Activated CD4-positive, alpha-beta T cell treated with anti-CD3 and anti-CD28 coated beads, Interleukin-2, amount 10 ng/mL, durations not matched to agents 7 days and 5 days (primary cell): ENCODE measurements at places on chromosomes 1 and 21.

- no peak for DNase-seq
These were observed 147.9 kb upstream of the RGS18 start for GRCh38 chr1:192010406-192010805.

DNA sequence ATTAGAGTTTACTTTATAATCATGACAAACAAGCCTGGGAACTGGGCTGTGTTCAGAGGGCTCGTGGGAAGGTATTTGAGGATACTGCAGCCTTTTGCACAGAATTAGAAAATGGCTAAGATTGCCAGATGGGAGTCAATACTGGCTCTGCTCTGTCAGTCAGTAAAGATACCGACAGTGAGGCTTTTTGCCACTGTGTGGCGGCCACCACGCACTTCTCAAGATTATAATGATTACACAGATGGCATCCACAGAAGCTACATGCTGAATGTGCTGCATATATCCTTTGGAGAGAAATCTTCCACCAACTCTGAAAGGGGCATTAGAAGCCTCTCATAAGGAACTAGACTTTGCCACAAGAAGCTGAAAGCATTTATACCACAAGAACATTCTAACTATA is 213.4 kb upstream of the PTBP2 start:
- DNase-seq = no peak

DNA sequence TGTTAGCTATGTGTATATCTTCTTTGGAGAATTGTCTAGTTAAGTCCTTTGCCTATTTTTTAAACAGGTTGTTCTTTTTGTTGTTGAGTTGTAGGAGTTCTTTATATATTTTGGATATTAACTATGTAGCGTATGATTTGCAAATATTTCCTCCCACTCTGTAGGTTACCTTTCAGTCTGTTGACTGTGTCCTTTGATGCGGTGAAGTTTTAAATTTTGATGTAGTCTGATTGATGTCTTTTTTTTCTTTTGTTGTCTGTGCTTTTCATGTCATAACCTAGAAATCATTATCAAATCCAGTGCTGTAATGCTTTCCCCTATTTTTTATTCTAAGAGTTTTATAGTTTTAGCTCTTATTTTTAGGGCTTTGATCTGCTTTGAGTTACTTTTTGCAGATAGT is 8.7 kb upstream of the KISS1 start:
- DNase-seq = no peak

DNA sequence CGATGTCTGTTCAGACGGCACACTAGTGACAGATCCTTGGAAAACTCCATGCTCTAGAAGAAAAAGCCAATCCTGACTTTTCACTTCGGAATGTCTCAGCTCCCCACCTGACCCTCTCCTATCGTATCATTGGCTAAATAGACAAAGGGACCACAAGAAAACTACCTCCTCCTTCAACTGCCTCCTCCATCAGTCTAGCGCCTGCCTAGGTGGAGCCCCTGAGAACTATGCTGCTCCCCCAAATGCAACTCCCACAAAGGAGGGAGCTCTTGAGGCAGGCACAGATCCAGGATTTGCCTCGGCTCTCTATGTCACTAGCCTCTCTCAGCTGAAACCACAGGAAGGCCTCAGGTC is 148.4 kb downstream of the TOMM20 start:
- no peak for DNase-seq

- no peak for DNase-seq
These were observed 29.1 kb downstream of the LAMB3 start for GRCh38 chr1:209622841-209623829.

DNA sequence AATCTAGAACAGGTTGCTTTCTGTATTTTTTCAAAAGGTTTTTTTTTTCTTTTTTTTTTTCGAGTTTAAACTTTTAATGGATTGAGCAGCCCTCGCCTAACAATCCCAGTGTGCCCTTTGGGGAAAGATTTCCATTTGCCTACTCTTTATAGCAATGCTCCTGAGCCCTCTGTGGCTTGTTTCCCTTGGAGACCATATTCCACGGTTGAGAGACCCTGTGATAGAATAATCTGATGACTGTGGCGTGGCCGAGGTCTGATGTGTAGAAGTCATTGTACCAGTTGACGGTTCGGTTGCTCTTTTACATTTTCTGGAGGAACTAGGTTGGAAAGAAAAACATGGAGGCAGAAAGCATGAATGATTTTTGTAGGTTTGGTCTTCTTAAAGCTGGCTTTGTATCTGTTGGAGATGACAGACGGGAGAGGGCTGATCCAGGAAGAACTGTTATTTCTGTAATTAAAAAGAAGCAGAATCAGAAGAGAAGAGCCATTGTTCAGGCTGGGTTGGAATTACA is 305.7 kb upstream of the NRIP1 start:
- no peak for DNase-seq

GRCh38 chr1:7403265-7404045 is 367.6 kb upstream of the VAMP3 start:
- DNase-seq = no peak

DNA sequence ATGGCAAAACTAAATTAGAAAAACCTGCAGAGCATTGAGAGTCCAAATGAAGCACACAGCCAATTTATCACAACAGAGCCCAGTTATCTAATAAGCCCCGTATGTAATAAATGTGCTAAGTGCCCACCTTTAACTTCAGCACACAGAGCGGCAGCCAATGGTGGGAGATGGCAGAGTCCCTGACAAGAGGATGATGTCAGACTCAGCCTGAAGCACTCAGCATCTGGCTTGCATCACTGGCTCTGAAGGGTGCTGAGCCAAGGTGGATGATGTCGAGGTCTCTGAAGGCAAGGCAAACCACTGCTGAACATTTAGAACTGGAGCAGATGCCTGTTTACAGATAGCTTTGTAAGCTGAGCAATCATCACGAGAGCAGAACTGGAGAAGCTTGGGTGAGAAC is 118.3 kb downstream of the NUF2 start:
- no peak for DNase-seq

DNA sequence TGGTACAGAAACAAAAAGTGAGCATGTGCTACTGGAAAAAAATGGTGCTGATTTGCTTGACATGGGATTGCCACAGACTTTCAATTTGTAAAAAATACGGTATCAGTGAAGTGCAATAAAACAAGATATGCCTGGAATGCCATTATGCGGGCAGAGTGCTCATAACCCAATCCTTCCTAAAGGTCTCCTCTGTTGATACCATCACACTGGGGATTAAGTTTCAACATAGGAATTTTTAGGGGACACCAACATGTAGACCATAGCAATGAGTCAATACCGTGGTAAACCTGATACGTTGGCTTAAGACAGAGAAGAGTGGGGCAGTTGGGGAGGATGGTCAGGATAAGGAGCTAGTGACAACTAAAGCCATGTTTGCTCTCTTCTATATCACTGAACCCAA is 20.5 kb downstream of the MX1 start:
- DNase-seq = no peak

GRCh38 chr21:35578347-35578782 is 482.0 kb downstream of the SETD4 start:
- DNase-seq = no peak

DNA sequence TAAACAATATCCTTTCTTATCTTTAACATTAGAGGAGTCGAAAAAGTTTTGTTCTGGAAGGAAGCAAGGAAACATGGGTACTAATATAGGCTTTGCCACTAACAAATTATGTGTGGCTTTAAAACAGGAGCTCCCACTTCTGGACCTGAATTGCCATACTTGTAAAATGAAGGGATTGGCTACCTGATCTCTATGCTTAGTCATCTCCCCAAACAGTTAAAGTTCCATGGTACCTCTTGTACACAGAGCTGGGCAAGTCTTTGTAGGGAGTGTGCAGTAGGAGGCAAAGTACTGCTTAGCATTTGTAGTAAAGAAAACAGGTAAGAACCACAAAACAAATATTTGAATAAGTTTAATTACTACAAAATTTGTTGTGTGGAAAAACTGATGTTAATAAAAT is 81.3 kb downstream of the MAST2 start:
- DNase-seq = no peak

- DNase-seq = no peak
These were observed 544.3 kb downstream of the KCNT2 start for GRCh38 chr1:196063952-196064351.

- DNase-seq = no peak
These were observed 18.1 kb upstream of the ENAH start for GRCh38 chr1:225670806-225671733.

GRCh38 chr1:172351754-172352161 is 68.7 kb upstream of the C1orf105 start:
- DNase-seq = no peak

- no peak for DNase-seq
These were observed 79.0 kb downstream of the NPHP4 start for GRCh38 chr1:5913078-5913845.

- no peak for DNase-seq
These were observed 20.0 kb upstream of the KLHDC8A start for GRCh38 chr1:205376739-205377138.

DNA sequence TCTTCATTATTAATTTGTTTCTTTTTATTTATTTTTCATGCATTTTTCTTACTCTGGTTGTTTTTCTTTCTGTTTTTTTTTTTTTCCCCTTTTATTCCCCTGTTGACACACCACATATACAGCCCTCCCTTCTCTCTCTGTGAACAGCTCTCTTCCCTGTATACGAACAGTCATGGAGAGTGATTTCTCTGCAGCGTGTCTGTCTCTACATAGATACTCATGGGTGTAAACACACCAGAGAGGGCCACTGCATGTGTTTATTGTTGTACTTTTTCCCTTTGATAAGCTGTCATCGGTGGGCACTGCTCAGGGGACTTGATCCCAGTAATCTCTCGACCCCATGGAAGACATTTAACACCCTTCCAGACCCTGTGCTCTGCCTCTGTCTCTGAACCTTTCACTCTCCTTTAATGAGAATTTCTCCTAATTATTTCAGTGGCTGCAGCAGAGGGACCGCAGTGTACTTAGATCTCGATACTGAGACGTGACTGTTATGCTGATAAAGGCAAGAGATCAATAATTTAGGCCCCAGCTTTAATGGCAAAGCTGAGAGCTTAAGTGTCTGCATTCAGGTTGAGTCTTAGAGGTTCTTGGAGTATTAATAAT is 113.1 kb downstream of the PBX1 start:
- DNase-seq = no peak

- DNase-seq = peak; percentile 43
These were observed 169.3 kb downstream of the ST6GALNAC5 start for GRCh38 chr1:77036560-77036959.

DNA sequence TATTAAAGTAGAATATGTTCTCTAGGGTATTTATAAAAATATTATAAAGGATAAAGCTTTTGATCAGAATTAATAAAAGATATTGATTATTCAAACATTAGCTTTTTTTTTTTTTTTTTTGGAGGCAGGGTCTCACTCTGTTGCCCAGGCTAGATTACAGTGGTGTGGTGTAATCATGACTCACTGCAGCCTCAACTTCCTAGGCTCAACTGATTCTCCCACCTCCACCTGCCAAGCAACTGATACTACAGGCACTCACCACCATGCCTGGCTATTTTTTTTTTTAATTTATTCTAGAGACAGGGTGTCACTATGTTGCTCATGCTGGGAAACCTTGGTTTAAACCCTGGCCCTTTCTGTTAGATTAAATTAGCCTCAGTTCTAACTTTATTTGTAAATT is 188.3 kb downstream of the CLEC20A start:
- DNase-seq = no peak

DNA sequence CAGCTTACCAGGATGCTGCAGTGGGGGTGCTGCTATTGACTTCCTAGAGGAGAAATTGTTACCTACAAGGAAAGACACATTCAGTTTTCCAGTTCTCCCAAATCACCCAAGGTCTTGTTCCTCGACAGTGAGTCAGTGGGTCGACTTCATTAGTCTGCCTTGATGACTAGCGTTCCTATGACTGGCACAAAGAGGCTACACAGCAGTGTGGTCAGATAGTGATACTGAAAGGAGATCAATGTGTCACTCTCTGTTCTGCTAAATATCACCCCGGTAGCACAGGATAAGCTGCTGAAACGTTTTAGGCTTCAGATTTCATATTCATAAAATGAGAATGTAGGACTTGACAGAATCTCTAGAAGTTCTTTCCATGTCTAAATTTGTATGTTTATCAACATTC is 357.4 kb downstream of the LMX1A start:
- no peak for DNase-seq

DNA sequence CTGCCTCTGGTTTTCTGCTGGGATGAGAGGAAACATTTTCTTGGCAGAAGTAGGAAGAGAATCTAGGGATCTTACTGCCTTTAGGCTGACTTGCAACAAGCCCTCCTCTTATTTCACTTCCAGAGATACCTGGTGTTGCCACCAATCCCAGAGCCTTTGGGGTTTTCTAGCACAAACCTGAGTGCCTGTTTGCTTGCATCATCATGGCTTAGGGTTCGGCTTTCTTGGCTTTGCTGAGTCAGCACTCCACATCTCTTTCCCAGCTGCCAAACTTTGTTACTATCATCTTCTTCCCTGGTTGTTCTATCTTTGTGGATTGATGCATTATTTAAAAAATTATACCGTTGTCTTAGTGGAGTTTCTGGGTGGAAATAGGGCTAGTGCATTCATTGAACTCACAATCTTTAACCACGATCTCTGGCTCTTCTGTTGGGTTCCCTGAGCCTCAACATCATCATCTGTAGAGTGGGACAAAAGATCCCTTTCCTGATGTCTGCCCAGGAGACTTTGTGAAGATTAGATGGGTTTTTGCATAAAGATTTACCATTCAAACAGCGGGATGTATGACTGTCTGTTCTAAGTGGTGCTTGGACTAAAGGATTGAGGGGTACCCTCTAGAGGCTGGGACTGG is 76.6 kb upstream of the SELENON start:
- no peak for DNase-seq

GRCh38 chr1:224298346-224299330 is 31.3 kb downstream of the NVL start:
- no peak for DNase-seq

DNA sequence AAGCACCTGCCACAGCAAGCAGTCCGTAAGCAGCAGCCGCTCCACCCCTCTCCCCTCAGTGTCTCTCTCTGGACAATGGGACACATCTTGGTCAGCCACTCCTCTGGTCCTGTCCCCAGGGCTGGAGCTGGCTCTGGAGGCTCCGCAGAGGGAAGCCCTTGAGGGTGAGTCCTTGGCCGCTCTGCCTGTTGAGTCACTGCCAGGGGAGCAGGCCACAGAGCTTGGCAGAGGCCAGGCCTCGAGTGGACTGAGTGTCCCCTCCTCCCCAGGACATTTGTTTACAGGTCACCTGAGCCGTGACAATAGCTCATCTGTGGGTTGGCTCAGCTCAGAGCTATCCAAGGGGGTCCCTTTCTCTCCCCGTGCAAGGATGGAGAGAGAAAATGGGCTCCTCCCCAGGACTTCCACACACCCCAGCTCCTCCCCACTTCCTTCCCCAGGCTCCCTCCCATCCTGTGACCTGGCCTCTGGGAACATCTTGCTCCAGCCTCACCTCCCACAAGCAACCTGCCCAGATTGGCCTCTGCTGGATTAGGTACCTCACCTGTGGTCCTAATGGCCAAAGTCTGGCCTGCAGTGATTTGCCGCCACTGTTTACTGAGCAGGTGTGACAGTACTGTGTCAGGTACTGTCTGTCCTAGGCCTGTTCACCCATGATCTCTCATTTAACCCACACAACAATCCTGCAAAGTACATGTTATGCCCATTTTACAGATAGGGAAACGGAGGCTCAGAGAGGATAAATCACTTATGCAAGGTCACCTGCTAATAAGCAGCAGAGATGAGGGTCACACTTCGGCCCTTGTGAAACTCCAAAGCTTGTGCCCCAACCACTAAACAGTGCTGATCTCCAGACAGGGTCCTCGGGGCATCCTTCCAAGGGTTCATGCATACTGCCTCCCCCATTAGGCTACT is 4.8 kb downstream of the FAM131C start:
- no peak for DNase-seq
